ENCODE measurements at places on chromosomes 5 and 9. TPM values are rescaled to one million over a fixed set of nuclear protein-coding genes. Genes with fewer than 3 reads are reported as not detected.

DNA sequence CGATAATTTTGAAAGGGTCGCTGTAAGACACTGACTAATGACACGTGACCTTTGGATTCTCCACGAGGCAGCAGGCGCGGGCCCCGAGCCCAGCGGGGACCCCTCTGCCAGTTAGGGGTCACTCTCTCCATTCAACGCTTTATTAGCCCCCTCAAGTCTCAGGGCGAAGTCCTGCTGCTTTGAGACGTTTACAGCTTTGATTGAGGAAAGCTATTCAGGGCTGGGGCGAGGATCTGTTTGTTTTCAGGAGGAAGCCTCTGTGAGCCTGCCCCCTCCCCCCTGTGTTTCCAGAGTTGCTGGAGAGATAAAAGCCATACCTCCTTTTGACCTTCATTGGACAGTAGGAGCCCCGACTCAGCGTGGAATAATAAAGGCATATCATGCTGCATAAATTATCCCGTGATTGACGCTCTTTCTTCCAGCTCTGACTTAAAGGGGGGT, 31.4 kb upstream of the MSX2 start:
- no peaks in the 10 kb centered on the region for H3K36me3 ChIP-seq
- no peak for DNase-seq
- no peak overlapping the region for H3K27ac ChIP-seq
- no peak overlapping the region for H3K4me3 ChIP-seq
- H3K4me1 ChIP-seq = no peaks in the 10 kb centered on the region
- H3K27me3 ChIP-seq = peaks cover under 1% of the 10 kb centered on the region

GRCh38 chr9:82991671-82992070, 71.3 kb downstream of the RASEF start:
- no peak overlapping the region for H3K4me3 ChIP-seq
- no peak for DNase-seq
- no peaks in the 10 kb centered on the region for H3K4me1 ChIP-seq
- no peaks in the 10 kb centered on the region for H3K27me3 ChIP-seq
- no peaks in the 10 kb centered on the region for H3K36me3 ChIP-seq
- H3K27ac ChIP-seq = no peak overlapping the region

- no peak overlapping the region for H3K27ac ChIP-seq
- H3K27me3 ChIP-seq = no peaks in the 10 kb centered on the region
- no peaks in the 10 kb centered on the region for H3K36me3 ChIP-seq
- no peak for DNase-seq
Measured at GRCh38 chr5:83038924-83039323, 38.3 kb downstream of the TMEM167A start.

The CBY3 gene
- total RNA-seq = not detected

The FST gene
- total RNA-seq = 1.1 TPM

The ACOT12 gene
- total RNA-seq = 0.23 TPM

The CCNJL gene
- total RNA-seq = not detected

The TRPM3 gene
- not detected for total RNA-seq

The LRRC19 gene
- not detected for total RNA-seq

All from naive thymus-derived CD4-positive, alpha-beta T cell (primary cell).